ENCODE measurements at places on chromosomes 5 and 9.

DNA sequence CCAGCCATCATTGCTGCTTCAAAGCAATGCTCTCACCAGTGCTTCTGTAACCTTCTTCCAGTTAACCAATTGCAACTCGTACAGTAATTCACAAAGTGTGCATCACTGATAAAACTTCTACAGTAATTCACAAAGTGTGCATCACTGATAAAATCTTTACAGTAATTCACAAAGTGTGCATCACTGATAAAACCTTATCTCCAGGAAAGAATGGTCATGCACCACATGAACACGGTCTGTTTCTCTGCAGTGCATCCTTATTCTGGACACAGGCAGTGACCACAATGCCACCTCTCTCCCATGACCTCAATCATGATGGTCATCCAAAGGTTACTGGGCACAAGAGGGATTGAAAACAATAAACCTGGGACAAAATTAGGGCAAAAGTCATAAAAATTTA, 153.6 kb downstream of the TSSK1B start:
- no peak for DNase-seq

GRCh38 chr5:168714046-168714445, 134.9 kb upstream of the PANK3 start:
- no peak for DNase-seq

- DNase-seq = peak; percentile 12
Measured at GRCh38 chr5:8756498-8757084, 789.3 kb downstream of the SEMA5A start.

GRCh38 chr5:17813214-17813613, 179.0 kb downstream of the TAF11L14 start:
- no peak for DNase-seq

DNA sequence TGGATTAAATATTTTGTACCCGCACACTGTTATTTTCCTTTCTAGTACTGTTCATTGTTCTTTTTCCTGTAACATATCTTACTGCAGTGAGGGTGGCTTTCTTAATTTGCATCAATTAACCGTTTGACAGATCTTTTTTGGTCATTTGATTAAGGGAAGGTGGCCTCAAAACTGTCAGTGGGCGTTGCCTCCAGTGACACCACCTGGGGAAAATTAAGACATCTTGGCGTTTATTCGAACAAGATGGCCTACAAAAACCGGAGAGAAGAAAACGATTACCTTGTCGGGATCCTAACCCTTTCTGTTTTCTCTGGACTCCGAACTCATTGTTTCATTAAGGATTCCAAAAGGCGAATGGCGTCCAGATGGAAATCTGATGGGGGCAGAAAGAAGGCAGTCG, 2.0 kb downstream of the BASP1 start:
- DNase-seq = no peak

DNA sequence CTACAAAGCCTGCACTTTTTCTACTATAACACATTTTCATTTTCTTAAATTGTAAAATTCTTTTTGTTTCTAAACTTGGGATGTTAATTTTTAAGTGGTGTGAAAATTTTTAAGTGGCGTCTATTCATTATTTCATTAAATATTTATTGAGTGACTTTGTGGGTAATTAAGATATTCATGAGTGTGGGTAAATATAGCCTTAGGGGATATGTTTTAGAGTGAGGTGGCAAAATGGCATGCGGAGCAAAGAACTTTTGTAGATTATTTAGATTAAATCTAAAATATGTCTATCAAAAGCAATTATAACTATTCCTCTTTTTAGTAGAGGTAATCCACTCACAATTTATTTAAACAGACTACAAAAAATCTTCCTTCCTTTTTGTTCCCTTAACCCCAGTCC, 188.4 kb downstream of the PCSK1 start:
- DNase-seq = no peak

GRCh38 chr9:124218987-124219461, 38.7 kb upstream of the NEK6 start:
- DNase-seq = no peak

GRCh38 chr5:34676416-34676815, 20.3 kb downstream of the RAI14 start:
- no peak for DNase-seq

DNA sequence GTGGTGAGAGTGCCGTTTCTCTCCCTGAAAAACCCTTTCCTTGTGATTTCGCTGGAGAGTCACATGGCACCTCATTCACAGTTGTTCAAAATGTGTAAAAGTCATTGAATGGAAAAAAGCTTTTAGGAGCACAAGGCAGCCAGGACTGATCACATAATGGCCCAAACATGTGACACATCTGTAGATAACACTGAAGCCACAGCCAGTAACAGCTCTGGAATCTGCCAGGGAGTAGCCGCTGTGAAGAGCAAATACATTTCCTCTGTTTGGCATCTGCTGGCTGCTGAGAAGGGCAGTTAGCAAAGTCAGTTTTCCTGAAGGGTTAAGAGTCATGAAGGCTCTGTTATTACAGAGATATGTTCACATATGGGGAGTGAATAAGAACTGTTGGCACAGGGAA, 271.8 kb downstream of the NNT start:
- no peak for DNase-seq

DNA sequence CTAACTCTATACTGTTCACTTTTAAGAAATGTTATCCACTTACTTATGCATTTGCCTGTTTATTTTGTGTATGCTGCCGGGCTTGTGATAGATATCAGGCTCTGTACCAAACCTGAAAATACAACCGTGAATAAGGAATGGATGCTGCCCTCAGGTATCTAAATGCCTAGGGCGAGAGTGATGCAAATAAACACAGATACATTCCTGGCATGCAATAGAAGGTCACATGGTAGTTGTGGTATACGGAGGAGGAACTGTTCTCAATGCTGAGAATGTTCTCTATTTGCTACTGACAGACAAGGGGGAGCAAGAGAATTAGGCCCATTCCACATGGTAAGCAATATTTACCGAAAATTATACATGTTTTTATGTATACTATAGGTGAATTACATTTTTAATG, 227.8 kb downstream of the ICE1 start:
- DNase-seq = no peak

- no peak for DNase-seq
Measured at GRCh38 chr5:43427306-43427705, 15.1 kb upstream of the CCL28 start.

DNA sequence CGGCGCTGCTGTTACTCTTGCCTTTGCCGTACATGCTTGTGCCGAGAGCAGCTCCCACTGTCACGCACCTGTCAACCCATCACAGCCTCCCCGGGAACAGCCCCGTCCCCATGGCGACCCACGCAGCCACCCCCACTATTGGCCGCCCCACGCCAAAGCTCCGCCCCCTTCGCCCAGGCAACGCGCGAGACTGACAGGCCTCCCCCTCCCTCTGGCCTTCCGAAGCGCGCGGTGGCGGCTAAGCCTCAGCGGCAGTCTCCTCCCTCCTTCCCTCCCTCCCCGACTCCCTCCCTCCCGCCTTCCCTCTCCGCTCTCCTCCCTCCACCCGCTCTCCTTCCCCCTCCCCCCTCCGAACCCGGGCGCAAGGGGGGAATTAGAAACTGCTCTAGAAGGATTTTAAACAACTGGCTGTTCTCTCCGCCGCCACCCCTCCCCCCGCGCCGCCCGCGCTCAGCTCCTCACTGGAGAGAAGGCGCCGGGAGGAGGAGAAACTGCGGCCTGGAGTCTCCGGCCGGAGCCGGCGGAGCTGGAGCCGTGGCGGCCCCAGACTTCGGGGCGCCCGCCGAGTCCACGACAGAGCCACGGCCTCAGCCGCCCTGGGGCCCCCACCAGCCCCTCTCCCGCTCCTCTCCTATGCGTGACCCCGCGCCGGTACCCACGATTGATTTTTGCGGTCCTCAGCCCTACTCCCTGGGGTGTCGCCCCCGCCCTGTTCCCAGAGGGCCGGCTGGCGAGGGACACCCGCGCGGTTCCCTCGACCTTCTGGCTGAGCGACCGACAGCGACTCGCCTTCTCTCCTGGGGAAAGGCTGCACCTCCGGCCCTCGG, at the start of gene SSBP2:
SSBP2 (minus strand) TSS at position 89 of the 827 bp plus-strand sequence; CDS start at position 34, 55 bp downstream.
- DNase-seq = peak; percentile 96

DNA sequence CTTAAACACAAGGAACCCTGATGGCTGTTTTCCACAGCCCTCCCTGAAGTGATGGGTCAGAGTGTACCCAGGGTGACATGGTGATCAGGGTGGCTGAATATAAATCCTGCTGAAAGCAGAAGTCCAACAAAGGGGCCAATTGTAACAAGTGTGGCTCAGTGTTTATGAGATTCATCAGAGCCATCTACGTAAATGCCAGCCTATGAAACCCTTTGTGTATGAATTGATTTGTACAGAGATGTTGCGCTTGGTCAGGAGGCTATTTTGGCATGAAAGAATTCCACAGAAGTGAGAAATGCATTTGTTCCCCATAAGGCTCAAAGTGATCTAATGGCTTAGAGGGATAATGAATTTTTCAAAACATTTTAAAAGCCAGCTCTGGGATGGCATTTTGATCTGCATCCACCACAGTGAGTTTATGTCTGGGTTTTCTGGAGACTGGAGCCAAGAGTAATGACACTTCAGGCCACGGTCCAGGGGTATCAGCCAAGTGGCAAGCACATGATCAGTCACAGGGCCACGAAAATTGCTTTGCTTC, 12.4 kb downstream of the PRUNE2 start:
- no peak for DNase-seq

Data from NCI-H187 treated with DMSO at 0.1 percent for 48 hours (cell line).